ENCODE measurements at places on chromosomes 2 and 18.

- no peak for DNase-seq
Measured at GRCh38 chr18:48913775-48914174, 37.0 kb downstream of the SMAD7 start.

DNA sequence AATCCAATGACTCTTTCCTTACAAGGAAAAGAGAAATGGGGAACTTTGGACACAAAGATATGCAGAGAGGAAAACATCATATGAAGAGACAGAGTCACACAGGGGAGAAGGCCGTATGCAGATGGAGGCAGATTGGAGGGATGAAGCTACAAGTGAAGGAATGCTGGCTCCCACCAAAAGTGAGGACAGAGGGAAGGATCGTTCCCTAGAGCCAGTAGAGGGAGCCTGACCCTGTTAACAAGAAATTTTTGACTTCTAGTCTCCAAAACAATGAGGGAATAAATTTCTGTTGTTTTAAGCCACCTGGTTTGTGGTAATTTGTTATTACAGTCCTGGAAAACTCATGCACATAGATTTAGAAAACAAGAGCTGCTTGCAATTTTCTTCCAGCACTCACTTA is 169.3 kb downstream of the PMAIP1 start:
- DNase-seq = no peak

- DNase-seq = no peak
Measured at GRCh38 chr2:108228006-108228405, 11.8 kb upstream of the SULT1C3 start.

- no peak for DNase-seq
Measured at GRCh38 chr2:229943770-229944449, 21.6 kb downstream of the FBXO36 start.

GRCh38 chr2:33375054-33375453 is 101.4 kb upstream of the RASGRP3 start:
- DNase-seq = no peak

- peak; percentile 38 for DNase-seq
Measured at GRCh38 chr2:45259138-45259537, 249.9 kb upstream of the SIX2 start.

Data from SJCRH30 (cell line).